ENCODE measurements at places on chromosomes 11 and 22.

DNA sequence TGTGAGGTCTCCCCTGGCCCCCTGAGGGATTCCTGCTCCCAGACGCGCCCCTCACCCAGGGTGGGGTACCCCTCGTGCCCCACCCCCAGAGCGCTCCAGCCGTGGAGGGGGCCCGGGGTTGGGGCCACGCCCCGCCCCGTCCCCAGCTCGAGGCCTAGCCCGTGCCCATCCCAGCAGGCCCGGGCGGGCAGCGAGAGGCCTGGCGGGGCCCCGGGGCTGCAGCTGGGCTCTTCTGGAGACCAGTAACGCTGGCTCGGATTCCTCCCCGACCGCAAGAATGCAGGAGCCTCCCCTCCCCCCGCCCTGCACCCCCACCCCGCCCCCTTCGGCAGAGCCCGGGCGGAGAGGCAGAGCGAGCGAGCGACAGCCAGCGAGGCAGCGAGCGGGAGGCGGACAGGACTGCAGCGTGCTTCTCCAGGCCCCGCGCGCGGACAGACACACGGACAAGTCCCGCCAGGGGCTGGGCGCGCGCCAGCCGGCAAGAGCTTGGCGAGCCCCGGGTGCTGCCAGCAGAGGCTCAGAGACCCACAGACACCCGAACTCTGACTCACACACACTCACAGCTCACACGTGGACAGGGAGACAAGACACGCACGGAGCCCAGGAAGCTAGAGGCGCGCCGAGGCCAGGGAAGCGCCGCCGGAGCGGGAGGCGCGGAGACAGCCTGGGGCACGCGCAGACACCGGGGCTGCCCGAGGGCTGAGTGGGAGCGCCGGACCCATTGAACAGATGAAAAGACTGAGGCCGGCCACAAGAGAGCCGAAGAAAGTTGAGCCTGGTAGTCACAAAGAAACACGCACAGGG, 15.2 kb downstream of the BCL9L start:
- peak; percentile 78 for DNase-seq

DNA sequence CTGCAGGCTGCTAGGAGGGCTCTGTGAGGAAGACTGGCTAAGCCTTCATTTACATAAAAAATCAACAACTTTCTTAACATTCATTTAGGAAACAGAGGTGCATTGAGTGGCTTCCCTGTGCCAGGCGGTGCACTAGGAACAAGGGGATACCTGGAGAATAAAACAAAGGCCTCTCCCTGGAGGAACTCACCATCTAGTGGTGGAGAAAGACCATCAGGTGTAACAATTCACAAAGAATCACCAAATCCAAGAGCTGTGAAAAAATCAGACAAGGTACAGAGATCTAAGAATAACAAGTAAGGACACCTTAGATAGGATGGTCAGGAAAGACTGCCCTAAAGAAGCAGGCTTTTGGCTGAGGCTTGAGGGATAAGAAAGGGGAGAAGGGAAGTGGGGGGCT, 40.3 kb downstream of the CSNK2A3 start:
- no peak for DNase-seq

GRCh38 chr22:46021577-46021976, 44.6 kb upstream of the WNT7B start:
- DNase-seq: no peak

DNA sequence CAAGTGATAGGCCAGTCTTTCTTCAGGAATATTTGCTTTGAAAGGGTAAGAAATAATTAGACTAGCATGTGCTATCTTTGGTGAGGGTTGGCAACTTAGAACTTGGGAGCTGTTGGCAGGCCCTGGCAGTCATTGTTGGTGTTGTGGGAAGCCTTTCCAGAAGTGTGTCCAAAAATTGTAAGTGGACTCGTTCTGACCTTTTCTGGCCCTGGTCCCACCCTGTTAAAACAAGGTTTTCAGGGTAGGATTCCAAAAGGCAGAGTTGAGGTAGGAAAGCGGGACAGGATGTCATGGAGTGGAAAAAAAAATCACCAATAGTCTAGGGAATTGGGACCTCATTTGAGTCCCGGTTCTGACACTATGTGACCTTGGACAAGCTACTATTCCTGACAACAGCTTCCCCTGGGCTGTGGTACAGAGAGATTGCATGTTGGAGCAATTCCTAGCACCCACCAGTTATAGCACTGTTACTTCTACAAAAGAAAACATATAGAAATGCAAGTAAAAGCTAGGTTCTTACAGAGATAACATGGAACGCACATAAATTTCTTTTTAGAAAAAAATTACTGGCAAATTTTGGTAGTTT, 299.3 kb upstream of the DDI1 start:
- no peak for DNase-seq

GRCh38 chr11:18907391-18907790, 31.8 kb downstream of the MRGPRX1 start:
- DNase-seq: no peak

DNA sequence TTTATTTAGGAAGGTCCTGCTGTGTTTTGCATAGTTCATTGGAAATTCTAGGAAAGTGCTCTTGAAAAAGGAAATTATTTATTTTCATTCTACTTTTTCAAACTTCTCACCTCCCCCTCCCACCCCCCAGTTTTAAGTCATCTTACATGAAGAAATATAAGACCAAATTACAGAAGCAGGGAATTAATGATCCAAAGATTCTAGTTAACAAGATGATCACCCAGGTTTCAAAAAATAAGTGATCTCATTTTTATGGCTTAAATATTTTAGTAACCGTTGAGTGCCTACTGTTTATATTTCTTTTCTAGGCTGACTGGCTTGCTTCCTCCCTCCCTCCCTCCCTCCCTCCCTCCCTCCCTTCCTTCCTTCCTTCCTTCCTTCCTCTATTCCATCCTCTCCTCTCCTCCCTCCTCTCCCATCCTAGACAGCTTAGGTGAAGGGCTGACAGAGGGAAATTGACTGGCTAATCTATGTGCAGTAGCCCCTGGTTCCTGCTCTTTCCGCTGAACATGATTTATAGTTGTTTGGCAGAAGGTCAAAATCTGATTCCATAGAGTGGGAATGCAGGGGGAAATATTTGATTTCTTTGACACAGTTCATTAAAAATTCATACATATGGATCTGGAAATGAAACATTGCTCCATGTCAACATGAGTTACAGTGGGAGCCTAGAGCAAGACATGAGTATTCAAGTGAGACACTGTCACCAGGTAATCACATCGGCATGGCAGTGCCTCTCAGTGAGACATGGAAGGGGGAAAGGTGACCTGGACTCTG, 123.4 kb downstream of the COMMD9 start:
- DNase-seq: no peak

- DNase-seq: no peak
These were observed 332 bp downstream of the TEAD1 start for GRCh38 chr11:12674571-12674935.

DNA sequence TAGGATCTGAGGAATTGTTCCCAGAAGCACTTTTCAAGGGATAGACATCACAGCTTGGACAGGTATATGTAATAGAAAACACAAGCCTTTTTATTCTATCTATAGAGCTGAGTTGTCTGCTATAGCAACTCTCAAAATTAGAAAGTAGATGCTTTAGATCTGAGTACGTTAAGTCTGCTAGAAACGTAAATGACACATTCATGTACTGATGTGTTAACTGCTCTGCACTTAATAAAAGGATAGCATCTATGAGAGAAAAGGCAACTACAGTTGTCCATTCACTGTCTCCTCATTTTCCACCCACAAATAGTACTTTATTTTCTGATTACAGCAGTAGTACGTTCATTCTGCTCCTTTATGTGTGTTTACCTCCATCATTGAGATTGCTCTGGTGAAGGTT, 6.0 kb upstream of the STT3A start:
- DNase-seq: no peak

DNA sequence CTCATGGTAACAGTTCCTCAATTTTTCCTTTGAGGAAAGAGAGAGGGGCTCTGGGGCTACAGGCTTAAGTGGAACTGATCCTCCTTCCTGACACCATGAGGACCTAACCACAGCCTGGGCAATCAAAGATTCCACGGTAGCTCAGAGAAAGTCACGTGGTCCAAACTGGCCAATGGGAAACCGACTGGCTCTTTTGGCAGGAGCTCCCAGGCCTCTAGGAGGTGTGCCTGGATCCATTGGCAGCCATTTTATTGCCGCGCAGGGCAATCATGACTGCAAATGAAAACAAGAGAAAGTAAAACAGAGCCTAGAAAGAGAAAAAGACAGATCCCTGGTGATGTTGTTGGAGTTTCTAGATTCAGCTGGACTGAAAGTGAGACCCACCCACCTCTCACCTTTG, 27.3 kb upstream of the ASPHD2 start:
- DNase-seq: no peak

GRCh38 chr11:1267441-1268100, 41.9 kb downstream of the TOLLIP start:
- DNase-seq: no peak

DNA sequence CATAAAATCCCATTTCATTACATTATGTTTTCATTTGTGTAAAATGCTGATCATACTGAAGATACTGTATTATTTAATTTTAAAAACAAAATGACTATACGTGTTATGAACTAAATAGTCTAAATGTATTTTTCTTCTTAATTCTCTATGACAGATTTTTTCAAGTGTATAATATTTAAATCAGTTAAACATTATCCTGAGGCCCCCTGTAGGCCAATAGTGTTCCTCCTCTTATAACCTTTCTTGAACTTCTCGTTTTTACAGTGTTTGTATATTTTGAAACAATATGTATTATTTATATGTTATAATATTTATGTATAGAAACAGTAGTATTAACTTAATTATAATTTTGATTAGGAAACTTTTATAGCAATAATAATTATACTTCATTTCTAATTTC, 151.1 kb upstream of the CHORDC1 start:
- no peak for DNase-seq

DNA sequence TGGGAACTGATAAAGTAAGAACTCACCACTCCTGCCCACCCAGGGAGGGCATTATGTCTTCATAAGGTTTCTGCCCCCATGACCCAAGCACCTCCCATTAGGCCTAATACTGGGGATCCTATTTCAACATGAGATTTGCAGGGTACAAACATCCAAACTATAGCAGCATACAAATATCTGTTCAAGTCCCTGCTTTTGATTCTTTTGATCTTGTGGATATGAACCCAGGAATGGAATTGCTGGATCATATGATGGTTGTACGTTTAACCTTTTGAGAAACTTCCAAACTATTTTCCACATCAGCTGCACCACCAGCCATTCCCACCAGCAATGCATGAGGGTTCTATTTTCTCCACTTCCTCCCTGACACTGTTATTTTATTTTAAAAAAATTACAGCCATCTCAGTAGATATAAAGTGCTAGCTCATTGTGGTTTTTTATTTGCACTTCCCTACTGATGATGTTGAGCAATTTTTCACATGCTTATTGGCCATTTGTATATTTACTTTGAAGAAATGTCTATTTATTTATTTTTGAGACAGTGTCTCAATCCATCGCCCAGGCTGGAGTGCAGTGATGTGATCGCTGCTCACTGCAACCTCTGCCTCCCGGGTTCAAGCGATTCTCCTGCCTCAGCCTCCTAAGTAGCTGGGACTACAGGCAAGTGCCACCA, 7.1 kb upstream of the ATG16L2 start:
- no peak for DNase-seq

DNA sequence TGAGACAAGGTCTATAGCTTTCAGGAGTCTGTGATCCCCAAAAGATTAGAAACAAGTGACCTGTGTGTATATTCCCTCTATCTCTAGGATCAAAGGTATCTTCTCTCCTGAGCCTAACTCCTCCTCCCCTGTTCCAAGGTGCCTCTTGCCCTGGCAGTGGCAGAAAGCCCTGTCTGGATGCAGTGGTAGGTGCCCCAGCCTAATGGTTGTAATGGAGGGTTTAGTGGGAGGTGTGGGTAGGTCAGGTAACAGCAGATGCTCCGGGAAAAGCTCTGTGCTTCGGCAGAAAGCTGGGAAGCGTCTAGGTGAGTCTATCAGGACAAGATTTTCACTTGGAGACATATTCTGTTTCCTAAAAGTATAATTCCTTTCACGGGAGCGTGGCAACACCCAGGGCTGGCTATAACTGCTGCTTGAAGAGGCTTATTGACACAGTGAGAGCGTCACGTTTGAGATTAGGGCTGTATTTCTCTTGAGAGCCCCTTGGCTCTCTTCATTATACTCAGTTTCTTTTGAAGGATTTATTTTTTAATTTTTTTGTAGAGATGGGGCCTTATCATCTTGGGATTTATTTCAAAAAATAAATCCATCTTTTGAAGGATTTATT, 49.5 kb downstream of the PRR5L start:
- DNase-seq: no peak

GRCh38 chr11:61679893-61680621, at the start of gene DAGLA:
DAGLA (plus strand) TSS chr11:61680391; CDS start chr11:61720156, 39,765 bp downstream.
- DNase-seq: peak; percentile 65

DNA sequence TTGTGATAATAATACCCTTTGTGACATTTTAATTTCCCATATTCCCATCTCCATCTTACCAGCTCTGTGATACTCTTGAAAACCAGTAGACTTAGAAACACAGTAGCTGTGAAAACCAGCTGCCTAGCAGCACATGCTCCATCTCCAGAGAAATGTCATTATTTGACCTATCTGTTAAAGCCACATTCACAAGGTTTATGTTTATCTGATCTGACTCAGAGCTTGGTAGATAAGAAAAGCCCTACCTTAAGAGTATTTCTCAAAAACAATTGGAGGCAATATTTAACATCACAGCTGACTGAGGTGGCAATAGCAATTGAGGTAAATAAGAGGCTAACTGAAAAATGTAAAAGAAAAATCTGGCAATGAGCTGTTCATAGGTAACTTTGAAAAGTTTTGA, 8.1 kb upstream of the ANO3 start:
- no peak for DNase-seq

- peak; percentile 23 for DNase-seq
These were observed 2.0 kb downstream of the KDM2A start for GRCh38 chr11:67120881-67121710.

DNA sequence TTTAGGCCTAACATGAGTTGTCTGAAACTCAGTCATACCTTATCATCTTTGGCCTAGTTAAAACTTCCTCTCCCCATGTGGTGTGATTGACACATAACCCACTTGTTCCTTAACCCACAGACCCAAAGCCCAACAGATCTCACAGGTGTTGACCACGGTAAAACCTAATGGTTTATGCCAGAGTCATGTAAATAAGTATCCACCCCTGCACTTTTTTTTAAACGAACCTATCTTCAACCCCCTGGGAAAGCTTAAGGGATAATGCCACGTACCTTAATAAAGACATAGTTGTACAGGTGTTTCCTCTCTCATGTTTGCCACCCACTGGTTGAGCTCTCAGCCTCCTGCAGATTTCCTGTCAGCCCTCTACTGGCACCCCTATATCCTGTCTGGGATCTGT, 709.3 kb upstream of the CCDC179 start:
- peak; percentile 3 for DNase-seq

GRCh38 chr11:56714206-56714605, 15.3 kb downstream of the OR9G1 start:
- no peak for DNase-seq

GRCh38 chr22:36048911-36049677, 20.5 kb upstream of the RBFOX2 start:
- no peak for DNase-seq

Measured in CD4-positive, alpha-beta T cell treated with Interleukin-4 for 4 hours (primary cell).